ENCODE measurements at places on chromosomes 2 and 18.

DNA sequence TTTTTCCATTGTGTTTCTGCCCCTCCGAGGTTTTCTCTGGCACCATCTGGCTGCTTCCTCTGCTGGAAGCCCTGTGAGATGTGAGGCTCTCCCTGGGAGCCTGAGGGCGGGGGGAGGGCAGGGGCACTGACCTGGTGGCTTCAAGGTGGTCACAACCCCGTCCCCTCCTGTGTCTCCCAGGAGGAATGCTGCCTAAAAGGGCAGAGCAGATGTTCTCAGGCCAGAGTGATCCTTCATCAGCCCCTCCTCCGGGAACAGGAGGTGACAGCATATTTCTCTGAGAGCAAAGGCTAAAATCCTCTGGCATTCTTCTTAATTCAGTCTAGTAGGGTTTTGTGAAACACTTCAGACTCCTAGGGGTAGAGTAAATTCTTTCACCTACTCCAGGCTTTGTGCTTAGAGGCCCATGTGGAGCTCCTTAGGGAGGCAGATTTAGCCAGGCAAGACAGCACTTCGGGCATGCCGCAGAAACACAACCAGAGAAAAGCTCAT lies 18.3 kb upstream of the GREB1 start:
- no peak for DNase-seq

GRCh38 chr2:191696966-191697365 lies 19.0 kb downstream of the NABP1 start:
- DNase-seq = no peak

DNA sequence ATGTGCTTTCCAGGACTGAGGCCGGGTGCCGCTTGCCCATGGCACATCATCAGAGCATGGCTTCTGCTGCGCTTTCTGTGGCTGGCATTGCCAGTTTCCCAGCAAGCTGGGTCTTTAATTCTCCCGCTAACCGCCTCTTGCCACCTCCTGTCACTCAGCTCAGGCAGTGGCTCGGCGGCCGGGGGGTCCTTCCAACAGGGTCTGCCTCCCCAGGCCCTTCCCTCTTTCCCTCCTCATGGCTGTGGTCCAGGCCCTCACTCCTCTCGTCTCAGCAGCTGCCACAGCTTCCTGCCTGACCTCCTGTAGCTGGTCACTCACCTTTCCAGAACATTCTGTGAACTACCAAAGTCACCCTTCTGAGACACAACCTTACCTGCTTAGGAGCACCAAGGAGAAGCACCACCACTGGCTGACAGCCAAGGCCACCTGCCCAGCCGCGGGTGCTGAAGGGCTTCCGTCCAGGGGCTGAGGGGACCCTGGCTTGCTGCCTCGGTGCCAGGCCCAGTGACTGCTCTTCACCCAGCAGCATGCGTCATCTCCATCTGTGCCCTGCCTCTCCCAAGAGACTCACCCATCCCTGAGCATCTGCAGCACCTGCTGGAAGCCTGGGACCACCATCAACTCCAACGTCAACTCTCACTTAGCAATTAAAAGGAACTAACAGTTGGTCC lies 22.6 kb downstream of the CHMP1B start:
- DNase-seq = no peak

GRCh38 chr2:207768866-207769596 lies 675 bp downstream of the FZD5 start:
- DNase-seq = no peak

GRCh38 chr18:10245846-10246175 lies 208.6 kb upstream of the APCDD1 start:
- DNase-seq = no peak

Data from thymus (tissue), 14 donors.